ENCODE measurements at places on chromosomes 7 and 10.

- peak; percentile 39 for DNase-seq
Measured at GRCh38 chr10:90751107-90751997, 106.5 kb downstream of the HTR7 start.

- DNase-seq = no peak
Measured at GRCh38 chr7:117146059-117146458, 176.8 kb downstream of the WNT2 start.

DNA sequence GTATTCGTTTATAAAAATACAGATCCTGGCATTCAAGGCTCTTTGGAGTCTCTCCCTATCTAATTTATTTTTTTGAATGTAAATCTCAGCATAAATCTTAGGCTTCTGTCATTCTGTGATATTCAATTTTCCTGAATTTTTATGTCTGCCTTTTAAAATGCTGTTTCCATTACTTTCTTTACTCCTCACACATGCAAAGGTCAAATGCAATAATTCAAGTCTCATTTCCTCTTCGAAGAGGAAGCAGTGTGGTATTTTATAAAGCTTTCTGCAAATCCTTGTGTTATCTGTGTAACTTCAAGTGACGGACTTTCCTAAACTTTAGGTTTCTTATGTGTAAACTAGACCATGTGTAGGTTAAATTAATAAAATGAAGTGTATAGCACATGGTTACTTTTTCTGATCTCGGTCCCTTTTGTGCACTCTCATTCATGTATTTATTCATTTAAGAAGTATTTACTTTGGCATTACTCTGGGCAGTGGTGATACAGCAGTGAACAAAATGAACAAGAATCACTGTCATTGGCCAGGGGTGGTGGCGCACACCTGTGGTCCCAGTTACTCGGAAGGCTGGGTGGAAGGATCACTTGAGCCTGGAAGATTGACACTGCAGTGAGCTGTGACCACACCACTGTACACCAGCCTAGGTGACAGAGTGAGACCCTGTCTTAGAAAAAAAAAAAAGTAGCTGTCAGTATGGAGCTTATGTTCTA lies 332.2 kb downstream of the EXOC4 start:
- DNase-seq = no peak

- no peak for DNase-seq
Measured at GRCh38 chr7:116232350-116232749, 22.0 kb downstream of the TES start.

- no peak for DNase-seq
Measured at GRCh38 chr7:25753837-25754236, 398.2 kb upstream of the NFE2L3 start.

GRCh38 chr10:76088980-76089379 lies 657.6 kb downstream of the LRMDA start:
- no peak for DNase-seq

DNA sequence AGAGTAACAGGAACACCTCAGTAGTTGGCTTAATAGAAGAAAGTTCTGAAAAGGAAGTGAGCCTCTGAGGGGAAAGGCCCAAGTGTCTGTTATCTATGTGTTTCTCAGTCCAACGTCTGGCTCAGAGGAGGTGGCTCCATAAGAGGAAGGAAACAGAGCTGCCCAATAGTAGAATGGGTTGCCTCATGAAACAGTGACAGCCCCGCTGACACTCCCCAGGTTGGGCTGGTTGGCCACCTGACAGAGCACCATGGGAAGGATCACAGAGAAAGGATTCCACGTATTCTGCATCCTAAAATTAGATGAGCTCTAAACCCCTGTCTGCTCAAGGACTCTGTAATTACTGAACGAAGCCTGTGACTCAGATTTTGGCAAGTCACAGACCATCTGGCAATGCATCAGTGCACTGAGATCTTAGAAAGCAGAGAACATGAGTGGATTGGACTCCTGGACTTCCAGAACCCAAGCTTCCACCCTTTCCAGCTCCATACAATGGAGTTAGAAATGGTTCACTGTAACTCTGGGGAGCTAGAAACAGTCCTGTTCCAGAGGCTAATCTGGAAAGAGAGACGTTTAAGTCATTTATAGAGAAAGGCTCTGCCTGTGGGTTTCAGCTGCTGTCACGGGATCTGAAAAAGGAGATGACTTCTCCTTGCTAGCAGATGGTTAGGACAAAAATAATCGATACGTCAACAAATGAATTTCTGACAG lies 2.9 kb downstream of the PKD2L1 start:
- peak; percentile 28 for DNase-seq

DNA sequence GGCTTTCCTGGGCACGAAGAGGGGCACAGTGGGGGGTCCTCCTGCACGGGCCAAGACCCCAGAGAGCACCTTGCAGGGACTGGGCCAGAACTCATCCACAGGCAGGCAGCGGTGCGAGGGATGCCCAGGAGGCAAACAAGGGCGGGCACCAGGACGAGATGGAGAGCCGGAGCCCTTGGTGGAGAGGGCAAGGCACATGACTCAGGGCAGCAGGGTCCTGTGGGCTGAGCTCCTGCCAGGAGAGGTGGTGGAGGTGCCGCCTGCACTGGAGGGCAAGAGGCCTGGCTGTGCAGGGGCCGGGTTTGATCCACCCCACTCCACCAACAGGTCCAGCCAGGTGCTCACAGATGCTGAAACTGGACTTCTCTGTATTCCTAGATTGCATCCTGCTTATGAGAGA lies 170.9 kb downstream of the TCERG1L start:
- DNase-seq = no peak

GRCh38 chr7:122340427-122340826 lies 35.9 kb upstream of the FEZF1 start:
- DNase-seq = no peak

GRCh38 chr7:126211875-126212274 lies 1040.9 kb downstream of the GRM8 start:
- no peak for DNase-seq

GRCh38 chr7:157580324-157580723 lies 243.5 kb downstream of the DNAJB6 start:
- DNase-seq = no peak

- DNase-seq = no peak
Measured at GRCh38 chr10:2246747-2247146, 509.4 kb upstream of the ADARB2 start.

DNA sequence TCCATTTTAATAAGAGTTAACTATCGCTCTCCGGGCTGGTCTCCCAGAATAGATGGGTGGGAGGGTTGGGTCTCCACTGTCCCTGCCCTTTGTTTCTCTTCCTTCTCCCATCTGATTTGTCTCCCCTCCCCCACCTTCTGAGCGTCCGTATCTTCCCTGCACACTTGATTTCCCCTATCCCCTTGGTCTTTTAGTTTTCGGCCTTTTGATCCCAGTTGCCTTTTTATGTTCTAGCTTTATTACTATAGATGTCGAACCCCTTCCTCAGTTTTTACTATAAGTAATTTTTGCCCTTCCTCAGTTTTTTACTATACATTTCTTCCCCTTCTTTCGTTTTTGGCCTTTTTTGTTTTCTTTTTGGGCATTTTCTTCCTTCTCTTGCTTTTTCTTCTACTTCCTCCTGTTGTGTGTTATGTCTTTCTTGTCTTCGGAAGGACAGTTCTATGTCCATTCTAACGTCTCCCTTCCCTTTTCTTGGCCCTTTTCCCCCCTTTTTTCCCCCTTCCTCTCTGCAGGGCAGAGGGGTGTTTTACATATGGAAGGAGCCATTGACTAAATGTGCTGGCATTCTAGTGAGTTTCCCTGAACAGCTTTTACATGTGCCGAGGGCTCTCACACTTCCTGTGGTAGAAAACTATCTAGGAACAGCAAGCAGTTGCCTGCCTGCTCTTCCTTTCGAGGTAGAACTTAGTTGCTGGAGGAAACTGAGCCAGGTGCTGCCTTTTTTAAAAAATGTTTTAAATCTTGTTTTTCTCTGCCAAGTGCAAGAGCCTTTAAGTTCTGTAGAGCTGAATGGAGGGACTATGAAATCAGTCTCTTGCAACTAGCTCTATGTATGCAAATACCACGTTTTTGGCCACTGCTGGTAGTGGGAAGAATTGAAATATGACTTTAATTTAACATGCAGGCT lies 2.8 kb downstream of the TET1 start:
- DNase-seq = no peak

- DNase-seq = no peak
Measured at GRCh38 chr7:47046949-47047348, 535.0 kb downstream of the TNS3 start.

DNA sequence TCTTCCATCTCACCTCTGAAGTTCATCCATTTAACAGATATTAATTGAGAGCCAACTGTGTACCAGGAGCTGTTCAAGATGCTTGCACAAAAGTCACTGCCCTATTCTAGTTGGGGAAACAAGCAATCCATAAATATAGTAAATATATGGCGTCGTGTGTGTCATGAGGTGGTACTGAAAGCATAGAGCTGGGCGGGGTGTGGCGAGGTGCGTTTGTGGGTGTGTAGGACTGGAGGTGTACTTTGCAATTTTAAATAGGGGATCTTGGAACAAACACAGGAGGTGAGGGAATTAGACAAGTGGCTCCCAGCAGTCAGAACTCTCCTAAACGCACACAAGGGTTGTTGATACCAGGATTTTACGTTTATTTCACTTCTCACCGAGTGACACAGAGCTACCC lies 490 bp upstream of the ZNF239 start:
- DNase-seq = no peak

DNA sequence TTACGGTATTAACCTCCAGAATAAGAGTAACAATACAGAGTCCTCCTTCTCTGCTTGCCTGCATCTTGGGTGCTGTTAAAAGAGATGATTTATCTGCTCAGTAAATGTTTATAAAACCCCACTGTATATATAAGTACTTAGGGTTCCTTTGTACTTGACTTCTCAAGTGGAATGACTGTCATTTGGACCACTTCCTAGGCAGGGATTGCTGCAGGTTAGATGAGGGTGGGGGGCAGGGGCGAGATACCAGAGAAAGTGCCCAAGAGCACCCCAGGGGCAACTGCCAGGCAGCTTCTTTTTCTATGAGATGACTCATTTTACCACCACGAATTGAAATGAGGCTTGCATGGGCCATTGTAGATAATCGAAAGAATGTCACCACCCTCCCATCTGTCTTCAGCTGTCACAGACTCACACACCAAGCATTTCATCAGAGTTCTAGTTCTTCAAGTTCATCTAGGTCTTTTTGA lies 421.9 kb upstream of the GALNT17 start:
- DNase-seq = no peak

- no peak for DNase-seq
Measured at GRCh38 chr10:28774051-28774995, 97.0 kb downstream of the BAMBI start.

Data from stimulated activated naive CD8-positive, alpha-beta T cell treated with anti-CD3 and anti-CD28 coated beads, Interleukin-15, Interleukin-2, amounts not matched to agents 100 U/mL and 50 U/mL, for 24 hours (primary cell).